Dorsolateral prefrontal cortex (tissue), 122 donors: ENCODE measurements at places on chromosomes 4 and X.

DNA sequence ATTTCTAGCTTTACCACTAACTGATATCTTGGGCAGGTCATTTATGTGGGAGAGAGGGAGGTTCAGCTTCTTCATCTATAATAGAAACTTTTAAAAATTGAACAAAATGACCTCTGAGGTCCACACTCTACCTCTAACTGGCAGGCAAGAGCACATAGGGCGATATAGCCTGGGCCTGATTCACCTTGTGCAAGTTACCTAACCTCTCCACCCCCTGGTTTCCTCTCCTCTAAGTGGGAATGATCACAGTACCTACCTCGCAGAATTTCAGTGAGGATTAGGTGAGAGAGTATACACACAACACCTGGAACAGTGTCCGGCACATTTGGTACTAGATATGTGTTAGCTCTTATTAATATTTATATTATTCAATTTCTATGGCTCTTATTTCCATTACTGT is 15.5 kb downstream of the KLB start:
- DNase-seq: no peak

GRCh38 chrX:121221322-121221977 is 174.0 kb downstream of the GLUD2 start:
- DNase-seq: no peak

- DNase-seq: no peak
These were observed 139.9 kb downstream of the HDX start for GRCh38 chrX:84362184-84362838.

DNA sequence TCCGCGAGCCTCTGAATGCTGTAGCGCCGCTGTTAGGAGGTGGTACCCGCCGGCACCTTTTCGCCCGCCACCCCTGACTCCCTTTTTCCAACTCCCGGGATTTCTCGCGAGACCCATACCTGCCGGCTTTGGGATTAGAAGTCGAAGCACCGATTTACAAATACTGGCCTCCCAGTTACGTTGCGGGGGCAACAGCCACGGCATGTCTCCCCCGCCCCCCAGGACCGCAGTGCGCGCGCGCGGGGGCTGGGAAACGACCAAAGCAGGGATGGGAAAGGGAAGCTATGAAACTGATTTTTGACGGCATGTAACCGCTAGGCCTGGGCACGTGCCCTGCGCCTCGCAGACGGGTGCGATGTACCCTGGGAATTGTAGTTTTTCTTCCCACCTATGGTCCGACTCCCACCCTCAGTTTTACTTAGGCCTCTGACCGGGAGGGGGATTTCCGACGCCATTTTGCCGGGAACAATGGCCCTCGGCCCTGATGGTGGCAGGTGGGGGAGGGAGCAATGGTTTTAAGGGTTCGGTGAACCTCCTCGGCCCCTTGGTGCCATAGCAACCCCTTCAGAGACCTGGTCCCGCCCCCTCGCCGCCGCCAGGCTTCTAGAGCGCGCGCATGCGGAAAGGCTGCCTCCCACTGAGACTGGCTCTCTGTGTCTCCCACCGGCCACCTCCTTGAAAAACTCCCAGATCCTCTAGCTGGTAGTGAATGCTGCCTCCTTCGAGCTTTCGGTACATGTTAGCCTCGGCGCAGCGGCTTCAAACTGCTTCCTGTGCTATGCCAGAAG is 772 bp upstream of the WNK3 start:
- peak; percentile 82 for DNase-seq

DNA sequence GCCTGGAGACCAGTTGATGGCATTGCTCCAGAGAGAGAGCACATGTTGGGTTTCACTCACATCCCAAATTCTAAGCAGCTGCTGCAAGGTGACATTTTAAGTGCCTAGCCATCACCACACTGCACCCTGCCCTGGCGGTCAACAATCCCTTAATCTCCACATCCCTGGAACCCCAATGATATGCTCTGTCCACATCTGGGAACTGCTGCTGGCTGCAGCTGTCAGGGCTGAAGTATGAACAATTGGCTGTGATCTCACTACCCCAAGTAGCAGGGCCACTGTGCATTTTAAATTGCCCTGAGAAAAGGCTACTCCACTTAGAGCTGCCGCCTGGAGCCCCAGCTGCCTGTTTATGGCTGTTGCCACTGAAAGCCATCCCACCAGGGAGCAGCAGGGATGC is 190.6 kb downstream of the ACTRT1 start:
- no peak for DNase-seq

DNA sequence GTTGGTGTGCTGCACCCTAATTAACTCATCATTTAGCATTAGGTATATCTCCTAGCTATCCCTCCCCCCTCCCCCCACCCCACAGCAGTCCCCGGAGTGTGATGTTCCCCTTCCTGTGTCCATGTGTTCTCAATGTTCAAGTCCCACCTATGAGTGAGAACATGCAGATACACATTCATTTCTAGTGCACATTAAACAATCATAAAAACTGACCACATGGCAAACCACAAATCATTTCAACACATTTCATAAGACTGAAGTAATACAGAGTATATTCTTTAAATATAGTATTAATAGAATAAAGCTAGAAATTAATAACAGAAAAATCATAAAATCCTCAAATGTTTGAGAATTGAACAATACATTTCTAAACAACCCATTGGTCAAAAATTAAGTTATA is 34.1 kb downstream of the PRKG2 start:
- no peak for DNase-seq

DNA sequence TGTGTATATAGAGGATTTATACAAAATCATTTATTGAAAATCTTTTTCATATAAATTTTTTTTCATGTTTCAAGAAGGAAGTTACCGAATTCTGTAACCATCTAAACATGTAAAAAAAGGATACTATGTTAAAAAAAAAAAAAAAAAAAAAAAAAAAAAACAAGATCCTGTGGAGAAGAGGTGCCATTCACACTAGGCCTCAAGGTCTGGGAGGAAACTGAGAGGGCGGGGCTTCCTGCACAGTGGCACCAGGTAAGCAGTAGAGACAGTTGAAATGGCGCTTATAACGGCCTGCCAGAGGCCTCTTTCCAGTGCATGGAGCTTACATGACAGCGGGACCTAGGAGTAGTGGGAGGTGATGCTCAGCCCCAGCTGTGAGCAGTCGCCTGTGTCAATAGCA is 17.5 kb downstream of the TRAPPC2 start:
- no peak for DNase-seq

DNA sequence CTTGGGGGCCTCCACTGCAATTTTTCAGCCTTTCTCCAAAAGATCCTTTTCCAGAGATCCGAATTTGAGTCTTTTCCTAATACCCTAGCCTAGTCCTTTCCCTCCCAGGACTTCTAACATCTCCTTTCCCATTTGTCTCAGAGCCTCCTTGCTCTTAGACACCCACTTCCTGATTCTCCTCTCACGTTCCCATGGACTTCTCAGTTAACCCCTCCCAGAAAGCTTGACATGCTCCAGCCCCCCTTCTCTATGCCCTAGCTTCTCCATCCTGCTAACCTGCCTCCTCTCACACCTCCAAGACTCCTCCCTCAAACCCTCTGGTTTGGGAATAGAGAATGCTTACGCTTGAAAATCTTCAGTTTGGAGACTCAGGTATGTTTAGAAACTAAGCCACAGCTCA is 2.5 kb downstream of the UBA1 start:
- no peak for DNase-seq

DNA sequence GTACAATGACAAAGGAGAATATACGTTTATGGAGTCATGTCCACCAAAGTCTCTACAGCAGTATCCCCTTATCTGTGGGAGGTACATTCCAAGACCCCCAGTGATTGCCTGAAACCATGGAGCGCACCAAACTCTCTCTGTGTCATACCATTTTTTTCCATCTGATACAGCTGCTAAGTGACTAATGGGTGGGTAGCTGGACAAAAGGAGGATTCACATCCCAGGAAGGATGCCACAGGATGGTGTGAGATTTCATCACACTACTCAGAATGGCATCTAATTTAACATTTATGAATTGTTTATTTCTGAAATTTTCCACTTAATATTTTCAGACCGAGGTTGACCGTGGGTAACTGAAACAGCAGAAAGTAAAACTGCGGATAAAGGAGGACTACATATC is 49.8 kb upstream of the AGA start:
- DNase-seq: no peak

DNA sequence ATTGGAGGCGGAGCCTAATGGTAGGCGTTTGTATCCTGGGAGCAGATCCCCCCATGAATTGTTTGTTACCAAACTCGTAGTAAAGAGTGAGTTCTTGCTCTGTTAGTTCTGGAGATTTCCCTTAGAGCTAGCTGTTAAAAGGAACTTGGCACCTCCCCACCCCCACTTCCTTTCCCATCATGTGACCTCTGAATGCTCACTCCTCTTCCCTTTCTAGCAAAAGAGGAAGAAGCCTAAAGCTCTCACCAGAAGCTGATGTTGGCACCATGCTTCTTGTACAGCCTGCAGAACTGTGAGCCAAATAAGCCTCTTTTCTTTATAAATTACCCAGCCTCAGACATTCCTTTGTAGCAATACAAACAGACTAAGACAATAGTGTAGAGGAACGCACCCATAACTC is 13.8 kb upstream of the ATOH1 start:
- peak; percentile 52 for DNase-seq

DNA sequence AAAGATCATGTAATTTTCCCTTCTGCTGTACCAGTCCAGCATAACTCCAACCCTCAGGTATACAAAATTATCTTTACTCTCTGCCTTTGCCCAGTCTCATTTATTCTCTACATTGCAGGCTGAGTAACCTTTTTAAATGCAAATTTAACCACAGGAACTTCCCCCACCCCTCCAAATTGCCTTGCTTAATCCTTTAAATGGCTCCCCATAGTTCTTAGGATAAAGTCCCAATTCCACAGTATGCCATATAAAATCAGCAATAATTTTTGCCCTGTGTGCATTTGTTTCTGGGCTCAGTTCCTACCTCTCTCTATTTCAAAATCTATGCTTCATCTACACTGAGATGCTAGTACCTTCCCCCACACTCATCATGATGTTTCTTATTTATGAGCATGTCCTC is 879.7 kb downstream of the RPA4 start:
- DNase-seq: no peak

GRCh38 chr4:6502747-6503465 is 30.5 kb upstream of the PPP2R2C start:
- no peak for DNase-seq

- no peak for DNase-seq
These were observed 51.4 kb downstream of the PTTG2 start for GRCh38 chr4:38011511-38012162.

DNA sequence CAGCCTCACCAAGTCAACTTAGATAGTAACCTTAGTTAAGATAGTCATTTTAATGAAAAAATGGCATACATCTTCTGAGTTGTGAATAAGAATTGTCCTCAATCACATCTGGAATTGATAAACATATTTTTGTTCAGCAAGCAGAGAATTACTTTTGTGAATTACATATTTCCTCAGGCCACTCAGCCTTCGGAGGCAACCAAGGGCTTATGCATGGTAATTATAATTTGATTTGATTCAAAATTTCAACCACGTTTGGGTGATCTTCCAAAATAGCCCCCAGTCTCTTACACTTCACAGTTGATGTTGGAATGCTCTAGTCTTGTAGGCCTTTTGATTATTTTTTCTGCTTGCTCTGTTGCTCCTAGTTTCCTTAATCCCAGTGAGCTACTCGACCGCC is 63.4 kb downstream of the GALNTL6 start:
- no peak for DNase-seq
